Bronchial epithelial cell (primary cell): ENCODE measurements at places on chromosomes 1 and 21. TPM values are rescaled to one million over a fixed set of nuclear protein-coding genes. Genes with fewer than 3 reads are reported as not detected.

The C8A gene
- total RNA-seq = not detected in 2 replicates

The CHAF1B gene
- total RNA-seq = 1.1 and 1.3 TPM in 2 replicates

- no peak for DNase-seq
Observed at GRCh38 chr1:90732136-90732535, 15.0 kb upstream of the BARHL2 start.

- no peak for DNase-seq
Observed at GRCh38 chr1:175663991-175664390, 79.4 kb downstream of the TNR start.

GRCh38 chr1:185353124-185353523 is 36.1 kb upstream of the IVNS1ABP start:
- DNase-seq = no peak

The DYRK3 gene
- total RNA-seq = 51.0 and 58.2 TPM in 2 replicates

The HSD11B1 gene
- 4.1 and 10.5 TPM in 2 replicates for total RNA-seq
